ENCODE measurements at places on chromosomes 13 and 19.

DNA sequence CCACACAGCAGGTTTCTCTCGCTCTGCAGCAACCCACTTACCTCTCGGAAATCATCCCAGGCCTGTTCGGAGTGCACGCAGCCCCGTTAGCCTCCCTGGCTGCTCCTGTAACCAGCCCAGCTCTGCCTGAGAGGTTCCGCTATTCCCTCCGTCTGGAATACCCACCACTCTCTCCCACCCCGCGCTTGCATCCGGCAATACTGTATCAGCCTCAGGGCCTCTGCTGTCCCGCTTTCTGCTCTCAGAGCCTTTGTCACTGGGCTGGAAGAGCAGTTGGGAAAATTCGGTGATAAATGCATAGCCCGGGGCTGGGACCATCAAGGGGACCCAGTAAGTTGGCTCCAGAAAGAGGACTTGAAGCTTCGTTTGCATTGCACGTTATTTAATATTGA lies 759 bp upstream of the TLE6 start:
- DNase-seq, result no peak

GRCh38 chr13:105502193-105502592 lies 1033.3 kb downstream of the EFNB2 start:
- no peak for DNase-seq

DNA sequence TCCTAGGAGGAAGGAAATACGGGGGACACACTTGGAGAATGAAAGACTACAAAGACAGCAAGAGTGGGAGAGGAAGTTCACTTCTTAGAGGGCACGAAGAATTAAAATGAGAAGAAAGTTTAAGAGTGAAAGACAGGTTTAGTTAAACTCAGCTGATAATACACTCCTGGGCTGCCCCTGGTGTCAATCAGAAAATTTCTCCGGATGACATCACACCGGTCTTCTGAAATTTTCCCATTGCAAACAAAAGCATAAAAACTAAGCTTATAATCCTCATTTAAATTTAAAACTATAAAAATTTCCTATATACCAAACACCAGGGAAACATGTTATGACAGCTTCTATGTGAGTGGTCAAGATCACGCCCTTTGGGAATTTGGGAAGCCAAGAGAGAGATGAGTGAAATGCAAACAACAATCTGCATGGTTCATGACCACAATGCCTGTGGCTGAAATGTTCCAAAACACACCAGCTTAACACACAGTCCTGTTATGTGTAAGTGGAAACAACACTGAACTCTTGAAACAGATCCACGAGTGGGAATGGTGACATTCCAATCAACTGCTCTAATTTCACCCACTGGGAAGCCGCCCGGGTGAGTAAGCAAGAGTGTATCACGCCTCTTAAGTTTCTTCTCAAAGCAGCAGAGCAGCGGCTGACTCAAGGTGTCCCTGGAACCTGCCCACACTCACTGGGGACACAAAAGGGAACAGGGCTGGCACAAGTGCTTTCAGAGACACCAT lies 49.0 kb downstream of the BRD4 start:
- no peak for DNase-seq

- no peak for DNase-seq
These were observed 312.7 kb downstream of the FGF14 start for GRCh38 chr13:102089177-102089576.

- no peak for DNase-seq
These were observed 499 bp downstream of the LSM7 start for GRCh38 chr19:2327773-2328400.

DNA sequence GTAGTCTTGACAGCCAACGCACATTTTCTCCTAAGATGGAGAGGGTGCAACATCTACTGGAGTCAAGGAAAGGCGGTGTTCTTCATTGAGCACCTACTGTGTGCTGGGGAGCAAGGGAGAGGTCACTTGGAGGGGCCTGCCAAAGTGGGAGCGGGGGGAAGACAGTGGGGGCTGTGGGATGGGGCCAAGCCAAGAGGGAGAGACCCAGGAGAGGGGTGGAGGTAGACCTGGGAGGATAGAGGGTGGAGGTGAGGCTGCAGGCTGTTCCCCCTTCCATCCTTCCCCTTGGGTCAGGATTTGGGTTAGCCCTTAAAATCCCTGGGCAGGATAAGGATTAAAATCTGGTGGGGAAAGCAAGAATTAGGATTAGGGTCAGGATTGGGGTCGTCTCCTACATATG lies 1.7 kb upstream of the PLPP2 start:
- DNase-seq, result no peak

DNA sequence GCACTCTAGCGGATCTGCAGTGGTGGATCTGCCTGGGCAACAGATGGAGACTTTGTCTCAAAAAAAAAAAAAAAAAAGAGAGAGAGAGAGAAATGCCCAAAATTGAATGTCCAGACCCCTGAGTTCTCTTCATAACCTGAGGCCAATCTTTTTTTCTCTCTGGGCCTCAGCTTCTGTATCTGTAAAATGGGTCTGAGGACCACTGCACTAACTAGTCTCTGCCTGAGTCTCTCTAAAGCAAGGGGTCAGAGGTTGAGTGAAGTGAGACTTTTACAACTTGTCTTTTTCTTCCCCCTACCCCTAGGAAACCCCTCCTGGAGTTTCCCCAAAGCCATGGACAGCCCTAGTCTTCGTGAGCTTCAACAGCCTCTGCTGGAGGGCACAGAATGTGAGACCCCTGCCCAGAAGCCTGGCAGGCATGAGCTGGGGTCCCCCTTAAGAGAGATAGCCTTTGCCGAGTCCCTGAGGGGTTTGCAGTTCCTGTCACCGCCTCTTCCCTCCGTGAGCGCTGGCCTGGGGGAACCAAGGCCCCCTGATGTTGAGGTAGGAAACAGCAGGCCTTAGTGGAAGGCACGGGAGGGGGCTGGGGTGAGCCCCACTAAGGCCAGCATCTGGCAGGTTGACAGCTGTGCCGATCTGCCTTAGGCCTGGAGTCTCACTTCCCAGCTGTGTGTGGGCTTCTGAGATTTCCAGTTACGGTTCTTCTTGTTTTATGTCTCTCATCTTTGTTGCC lies 1.8 kb downstream of the TMEM91 start:
- no peak for DNase-seq

DNA sequence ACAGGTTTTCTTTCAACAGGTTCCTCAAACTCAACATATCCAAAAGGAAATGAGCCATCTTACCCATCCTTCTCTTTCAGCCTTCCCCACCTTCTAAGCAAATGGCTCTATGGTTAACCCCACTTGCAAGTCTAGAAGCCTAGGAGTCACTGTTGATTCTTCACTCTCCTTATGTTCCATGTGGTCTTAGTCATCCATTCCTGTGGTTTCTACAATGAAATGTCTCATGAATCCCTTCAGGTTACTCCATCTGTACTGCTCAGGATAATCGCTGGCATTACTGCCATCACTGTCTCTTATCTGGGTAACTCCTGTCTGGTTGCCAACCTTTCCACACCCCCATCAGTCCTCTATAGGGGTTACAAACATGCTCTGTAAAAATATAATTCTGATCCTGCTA lies 381.3 kb downstream of the ENOX1 start:
- DNase-seq, result no peak

DNA sequence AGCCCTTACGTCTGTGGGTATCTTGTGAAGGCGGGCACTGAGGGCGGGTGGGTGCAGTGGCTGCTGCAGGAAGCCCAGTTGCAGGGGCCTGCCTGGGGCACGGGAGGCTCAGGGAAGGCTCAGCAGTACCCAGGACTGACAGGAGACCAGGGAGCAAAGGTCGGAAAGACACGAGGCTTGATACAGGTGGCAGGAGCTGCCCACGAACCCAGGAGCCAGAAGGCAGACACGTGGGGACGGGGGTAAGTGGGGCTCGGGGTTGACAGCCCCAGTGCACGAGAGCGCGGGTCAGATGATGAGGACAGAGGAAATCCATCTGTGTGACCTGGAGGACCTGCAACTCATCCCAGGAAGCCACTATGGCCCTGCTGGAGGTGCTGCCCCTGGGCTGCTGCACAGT lies 25.3 kb downstream of the ELAVL1 start:
- DNase-seq, result no peak

DNA sequence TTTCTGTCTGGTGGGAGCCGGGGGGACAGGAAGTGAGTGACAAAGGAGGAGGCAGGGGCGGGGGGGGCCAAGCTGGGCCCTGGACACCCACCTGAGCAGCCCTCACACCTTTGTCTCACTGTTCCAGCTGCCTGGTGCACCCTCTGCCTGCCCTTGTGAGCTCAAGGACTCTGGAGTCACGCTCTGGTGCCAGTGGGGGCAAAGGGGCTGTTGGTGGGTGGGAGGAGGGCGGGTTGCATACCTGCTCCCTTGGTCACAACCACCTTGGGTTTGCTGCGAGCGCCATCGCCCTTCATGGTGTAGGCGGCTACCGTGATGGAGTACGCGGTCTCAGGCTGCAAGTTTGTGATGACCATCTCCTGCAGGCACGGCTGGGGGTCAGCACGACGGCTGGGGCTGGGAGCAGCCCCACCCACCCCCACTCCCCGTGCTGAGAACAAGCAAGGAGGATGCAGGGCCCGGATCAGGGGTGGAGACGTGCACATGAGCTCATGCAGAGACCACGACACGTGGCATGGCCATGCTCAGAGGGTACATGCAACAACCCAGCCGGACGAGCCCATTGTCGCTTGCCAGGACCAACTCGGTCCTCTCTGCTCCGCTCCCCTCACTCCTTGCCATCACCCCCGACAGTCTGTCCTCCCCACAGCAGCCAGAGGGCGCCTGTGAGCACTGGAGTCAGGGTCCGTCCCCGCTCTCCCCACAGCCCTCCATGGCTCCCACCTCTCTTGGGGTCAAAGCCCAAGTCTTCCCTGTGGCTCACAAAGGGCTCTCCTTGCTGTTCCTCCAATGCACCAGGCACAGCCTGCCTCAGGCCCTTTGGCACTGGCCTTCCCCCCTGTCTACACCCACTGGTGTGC lies 114.9 kb downstream of the PTPRS start:
- DNase-seq, result no peak

- DNase-seq, result no peak
These were observed 1.3 kb upstream of the CCNE1 start for GRCh38 chr19:29810504-29810871.

GRCh38 chr19:35860436-35860817 lies 3.7 kb downstream of the KIRREL2 start:
- DNase-seq, result no peak

GRCh38 chr13:86601351-86601750 lies 802.1 kb upstream of the SLITRK6 start:
- DNase-seq, result no peak

DNA sequence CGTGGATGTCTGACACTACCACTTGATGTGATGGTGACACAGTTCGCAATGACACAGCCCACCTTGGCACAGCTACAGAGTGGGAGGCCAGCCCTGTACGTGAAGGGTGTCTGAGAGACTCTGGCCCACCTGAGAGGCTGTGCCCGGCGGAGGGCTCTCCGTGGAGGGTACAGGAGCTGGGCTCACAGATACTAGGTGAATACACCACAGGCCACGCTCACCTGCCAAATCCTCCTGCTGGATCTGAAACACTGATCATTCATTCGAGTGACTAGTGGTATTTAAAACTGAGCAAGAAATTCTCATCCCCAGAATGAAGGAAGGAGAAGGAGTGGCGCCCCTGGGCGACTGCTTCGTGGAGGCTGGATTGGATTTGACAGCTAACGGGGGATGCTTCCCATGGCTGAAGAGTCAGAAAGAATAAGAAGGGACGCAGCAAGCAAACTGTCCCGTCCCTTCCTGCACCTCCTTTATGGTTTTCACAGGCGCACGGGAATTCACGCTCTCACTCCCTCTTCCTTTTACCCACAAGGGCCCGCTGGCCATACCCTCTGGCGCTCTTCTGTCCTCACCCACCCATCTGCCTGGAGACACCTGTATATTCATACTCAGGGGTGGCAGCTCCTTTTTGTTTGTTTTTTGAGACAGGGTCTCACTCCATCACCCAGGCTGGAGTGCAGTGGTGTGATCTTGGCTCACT lies 25.0 kb downstream of the CEBPG start:
- no peak for DNase-seq
